ENCODE measurements at places on chromosomes 3 and 15.

DNA sequence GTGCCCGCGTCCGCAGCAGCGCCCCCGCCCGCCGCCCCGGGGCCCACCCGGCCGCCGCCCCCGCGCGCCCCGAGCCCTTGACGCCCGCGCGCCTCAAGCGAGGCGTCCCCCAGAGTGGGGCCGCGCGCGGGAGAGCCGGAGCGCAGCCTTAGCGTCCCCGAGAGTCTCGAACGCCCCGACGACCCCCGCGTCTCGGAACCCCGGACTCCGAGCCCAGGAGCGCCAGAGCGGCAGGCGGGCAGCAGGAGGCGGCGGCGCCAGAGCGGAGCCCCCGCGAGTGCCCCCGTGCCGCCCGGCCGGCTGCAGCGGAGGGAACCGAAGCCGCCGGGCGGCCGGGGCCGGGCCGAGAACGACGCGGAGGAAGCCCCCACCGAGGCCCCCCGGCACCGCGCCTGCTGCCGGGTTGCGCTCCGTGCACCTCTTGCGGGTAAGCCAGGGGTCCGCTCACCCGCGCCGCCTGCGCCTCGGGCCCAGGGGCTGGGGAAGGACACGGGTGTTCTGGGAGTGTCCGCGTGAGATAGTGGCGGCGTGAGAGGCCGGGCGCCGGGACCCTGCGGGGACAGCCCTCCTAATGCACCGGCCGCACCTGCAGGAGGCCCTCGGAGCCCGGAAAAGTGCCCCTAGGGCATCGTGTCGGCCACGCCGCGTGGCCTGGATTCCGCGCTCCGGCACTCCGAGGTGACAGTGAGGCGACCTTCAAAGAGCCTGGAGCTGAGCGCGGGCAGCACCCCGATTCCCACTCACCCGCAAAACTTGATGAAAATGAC lies 52.0 kb upstream of the ULK4 start:
- DNase-seq: no peak

DNA sequence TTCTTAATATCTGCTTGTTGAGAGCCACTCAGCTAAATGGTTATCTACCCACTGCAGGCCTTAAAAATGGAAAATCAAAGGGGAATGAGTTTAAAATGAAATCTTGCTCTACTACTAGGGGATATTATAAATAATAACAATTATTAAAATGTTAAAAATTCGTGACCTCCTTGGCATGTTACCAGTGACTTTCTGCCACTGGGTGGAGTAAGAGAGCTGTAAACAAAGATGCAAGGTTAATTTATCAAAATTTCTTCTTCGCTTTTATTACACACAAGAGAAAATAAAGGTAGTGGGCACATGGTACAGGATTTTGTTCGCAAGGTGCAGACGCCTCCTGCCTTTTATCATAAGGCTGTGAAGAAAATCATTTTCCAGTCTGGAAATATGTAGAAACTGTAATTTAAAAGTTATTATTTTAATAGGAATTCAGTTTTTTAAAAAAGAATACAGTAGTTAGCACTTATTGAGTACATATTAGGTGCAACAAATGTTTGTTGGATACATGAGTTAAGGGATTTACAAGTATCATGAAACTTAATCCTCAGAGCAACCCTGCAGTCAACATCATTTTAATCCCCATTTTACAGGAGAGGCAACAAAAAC lies 272.6 kb downstream of the SUCLG2 start:
- no peak for DNase-seq

GRCh38 chr3:194730365-194730764 lies 44.7 kb downstream of the FAM43A start:
- DNase-seq: no peak

GRCh38 chr3:112687211-112687610 lies 46.3 kb upstream of the CCDC80 start:
- no peak for DNase-seq

DNA sequence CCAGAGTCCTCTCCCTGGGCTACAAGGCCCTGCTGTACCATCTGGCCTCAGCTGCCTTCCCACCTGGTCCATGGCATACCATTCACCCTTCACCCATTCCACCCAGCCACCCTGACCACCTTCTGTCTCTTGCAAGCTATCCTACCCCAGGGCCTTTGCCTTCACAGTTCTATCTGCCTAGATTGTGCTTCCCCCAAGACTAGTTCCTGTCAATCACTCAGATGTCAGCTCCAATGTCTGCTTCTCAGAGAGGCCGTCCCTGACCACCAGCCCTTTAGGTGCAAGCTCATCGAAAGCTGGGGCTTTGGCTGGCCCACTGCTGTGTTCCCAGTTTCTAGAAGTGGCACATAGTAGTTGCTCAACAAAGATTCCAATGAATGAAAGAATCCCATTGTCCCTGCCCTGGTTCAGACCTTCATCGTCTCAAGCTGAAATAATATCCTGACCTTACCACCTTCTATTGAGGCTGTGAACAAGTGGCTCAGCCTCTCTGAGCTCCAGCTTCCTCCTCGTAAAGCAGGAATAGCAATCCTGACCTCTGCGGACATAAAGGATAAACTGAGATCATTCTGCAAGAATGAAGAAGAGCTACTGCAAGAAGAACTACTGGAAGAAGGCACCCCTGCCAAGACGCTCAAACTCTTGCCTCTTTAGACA lies 15.8 kb downstream of the EFCAB12 start:
- no peak for DNase-seq

DNA sequence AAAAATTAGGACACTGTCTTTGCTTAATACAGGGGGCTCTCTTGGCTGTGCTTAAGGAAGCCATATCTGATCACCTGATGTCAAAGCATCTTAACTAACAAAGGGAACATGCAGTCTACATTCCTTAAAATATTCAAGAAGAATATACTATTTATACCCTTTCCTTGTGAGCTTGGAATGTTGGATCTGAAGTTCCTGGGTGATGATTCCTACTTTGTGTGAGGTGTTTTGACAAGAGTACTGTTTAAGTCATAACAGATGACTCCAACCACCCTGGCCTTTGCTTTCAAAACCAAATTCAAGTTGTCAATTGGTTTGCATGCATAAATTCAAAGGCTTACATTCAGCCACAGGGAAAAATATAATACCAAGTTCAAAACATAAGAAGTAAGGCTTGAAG lies 862.7 kb upstream of the SEMA6D start:
- DNase-seq: no peak

GRCh38 chr3:63798949-63799348 lies 20.1 kb upstream of the C3orf49 start:
- no peak for DNase-seq
